ENCODE measurements at places on chromosomes 13 and 19.

GRCh38 chr19:47798904-47799266 is 5.5 kb downstream of the TPRX1 start:
- DNase-seq = peak; percentile 86

DNA sequence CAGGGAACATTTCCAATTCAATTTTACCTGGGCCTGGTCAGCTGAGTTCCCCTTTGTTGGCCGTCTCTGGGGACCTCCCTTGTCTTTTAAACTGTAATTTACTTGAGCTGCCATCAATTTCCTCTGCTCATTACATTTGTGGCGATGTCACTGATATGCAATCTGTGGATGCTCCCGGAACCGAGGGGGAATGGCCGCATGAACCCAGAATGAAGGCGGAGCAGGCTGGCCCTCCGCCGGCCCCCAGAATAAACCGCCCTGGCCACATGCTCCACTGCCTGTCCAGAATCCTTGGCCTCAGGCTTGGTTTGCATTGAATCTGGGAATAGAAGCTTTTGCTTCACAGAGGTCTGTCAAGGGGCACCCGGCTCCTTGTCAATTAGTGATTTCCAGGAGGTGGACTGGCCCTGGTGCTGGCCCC is 276.8 kb downstream of the TEX29 start:
- DNase-seq = no peak

GRCh38 chr13:114025714-114026431 is 52.0 kb upstream of the C13orf46 start:
- DNase-seq = no peak

GRCh38 chr13:46749951-46750350 is 47.0 kb downstream of the ESD start:
- no peak for DNase-seq

GRCh38 chr19:42762789-42763188 is 2.7 kb downstream of the PSG8 start:
- DNase-seq = no peak

GRCh38 chr19:10766049-10766623 is 48.3 kb downstream of the DNM2 start:
- peak; percentile 26 for DNase-seq

- DNase-seq = no peak
Observed at GRCh38 chr13:36875431-36875830, 44.6 kb downstream of the SMAD9 start.

DNA sequence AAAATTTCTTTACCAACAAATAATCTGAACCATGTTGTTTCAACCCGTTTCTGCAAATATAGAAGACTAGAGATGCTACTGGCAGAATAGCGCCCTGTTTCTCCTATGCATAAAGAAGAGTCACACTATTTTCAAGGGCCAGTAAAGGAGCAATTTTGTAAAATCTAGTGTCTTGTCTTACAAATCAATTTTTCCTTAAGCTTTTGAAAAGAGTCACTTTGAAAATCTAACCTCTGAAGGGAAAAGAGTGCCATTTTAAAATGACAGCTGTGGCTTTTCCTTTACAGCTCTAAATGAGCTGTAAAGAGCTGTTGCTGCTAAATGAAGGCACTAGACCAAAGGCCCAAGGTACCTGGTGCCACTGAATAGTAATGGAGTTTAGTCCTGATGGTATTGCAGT is 16.9 kb upstream of the GTF2F2 start:
- no peak for DNase-seq

DNA sequence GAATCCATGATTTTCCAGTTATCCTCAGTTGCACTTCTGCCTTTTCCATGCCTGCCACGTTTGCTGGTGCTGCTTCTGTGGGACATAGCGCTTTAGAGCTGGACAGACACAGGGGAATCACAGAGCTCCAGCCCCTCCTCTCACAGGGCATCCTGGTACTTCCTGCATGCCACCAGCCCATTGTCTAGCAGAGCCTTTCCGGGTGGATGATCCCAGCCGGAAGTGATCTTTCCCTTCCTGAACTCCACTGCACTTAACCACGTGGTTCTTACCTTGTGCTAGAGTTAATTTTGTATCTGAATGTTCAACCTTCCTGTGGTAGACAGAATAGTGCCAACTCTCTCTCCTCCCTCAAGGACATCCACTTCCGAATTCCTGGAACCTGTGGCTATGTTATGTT is 12.6 kb upstream of the OLFM4 start:
- no peak for DNase-seq

GRCh38 chr19:34165295-34165738 is 7.0 kb upstream of the LSM14A start:
- no peak for DNase-seq

GRCh38 chr19:46373491-46374359 is 26.8 kb downstream of the PPP5C start:
- peak; percentile 64 for DNase-seq

DNA sequence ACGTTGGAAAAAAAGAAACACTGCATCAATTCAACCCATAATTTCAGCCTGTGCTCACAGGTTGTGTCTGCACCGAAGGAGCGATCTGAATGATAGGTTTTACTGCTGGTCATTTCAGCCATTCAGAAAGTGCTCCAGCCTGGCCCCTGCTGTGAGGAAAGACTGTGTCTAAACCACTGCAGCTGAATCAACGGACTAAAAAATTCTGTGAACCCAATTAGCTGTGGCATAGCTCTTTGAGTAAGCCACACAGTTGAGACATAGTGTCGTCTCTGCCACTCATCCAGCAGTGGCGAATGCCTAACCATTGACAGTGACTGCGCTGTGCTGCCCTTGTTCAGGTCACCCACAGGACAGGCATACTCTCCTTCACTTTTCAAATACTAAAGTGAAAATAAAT is 179.8 kb downstream of the COG6 start:
- DNase-seq = no peak

DNA sequence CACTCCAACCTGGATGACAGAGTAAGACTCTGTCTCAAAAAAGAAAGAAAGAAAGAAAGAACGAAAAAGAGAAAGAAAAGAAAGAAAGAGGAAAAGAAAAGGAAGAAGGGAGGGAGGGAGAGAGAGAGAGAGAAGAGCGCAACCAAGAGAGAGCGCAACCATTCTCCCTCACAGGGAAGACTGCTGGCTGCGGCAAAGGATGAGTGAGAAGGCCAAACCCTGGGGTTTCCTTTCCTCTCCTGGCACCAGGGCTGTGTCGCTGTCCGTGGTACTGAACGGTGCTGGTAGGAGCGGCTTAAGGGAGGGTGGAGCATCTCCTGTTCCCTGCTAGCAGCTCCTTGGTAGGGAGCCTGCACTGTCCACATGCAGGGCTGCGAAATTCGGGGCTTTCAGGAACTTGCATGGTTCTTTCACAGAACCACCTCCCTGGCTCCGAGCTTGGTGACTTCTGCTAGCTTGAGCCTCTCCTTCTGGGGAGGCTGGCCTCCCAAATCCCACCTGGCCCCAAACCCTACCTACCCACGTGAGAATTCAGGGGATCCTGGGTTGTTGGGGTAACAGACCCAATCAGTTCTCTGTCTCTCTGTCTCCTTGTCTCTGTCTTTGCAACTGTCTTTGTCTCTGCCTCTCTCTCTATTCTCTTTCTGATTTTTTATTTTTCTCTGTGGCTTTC is 51.1 kb upstream of the ZNRF4 start:
- peak; percentile 49 for DNase-seq

DNA sequence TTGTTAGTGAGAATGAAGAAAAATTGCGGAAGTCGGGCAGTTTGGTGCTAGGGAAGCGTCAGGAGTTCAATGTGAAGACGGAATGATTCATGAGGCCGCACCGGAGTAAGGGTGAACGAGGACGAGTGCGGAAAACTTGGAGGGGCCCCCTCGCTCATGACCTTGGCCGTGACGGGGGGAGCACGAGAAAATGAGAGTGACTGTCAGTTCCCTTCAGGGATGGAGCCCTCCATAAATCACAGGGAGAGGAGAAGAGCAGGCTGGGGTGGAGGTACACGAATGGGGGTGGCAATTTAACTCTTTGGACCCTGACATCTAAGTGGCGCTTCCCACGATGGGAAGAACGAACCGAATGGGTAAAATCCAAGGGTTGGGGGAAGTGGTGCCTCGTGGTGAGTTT is 486.4 kb downstream of the TSHZ3 start:
- DNase-seq = no peak

DNA sequence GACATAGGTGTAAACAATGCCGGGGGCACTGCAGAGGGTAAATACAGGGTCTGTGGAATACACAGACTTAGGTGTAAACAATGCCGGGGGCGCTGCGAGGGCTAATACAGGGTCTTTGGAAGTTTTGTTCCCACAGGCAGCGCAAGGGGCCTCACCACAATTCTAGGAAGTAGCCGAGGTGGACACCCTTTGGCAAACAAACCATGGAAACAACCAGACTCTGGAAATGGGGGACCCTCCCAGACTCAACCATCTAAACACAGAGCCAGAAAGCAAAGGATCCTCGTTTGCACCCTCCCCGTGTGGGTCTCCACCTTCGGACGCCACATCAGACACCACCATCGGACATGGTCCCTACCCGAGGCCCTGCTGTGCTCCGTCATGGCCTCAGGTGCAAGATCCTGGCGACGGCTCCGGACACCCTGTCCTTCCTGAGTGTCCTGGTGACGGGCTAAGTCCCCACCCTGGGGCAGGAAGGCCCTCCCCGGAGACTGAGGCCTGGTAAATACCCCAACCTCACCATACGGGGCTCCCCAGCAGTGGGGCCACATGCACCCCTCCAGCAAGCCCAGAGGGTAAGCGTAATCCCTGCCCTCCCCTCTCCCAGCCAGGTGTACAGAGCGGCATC is 16.7 kb upstream of the PLPP2 start:
- DNase-seq = peak; percentile 24

DNA sequence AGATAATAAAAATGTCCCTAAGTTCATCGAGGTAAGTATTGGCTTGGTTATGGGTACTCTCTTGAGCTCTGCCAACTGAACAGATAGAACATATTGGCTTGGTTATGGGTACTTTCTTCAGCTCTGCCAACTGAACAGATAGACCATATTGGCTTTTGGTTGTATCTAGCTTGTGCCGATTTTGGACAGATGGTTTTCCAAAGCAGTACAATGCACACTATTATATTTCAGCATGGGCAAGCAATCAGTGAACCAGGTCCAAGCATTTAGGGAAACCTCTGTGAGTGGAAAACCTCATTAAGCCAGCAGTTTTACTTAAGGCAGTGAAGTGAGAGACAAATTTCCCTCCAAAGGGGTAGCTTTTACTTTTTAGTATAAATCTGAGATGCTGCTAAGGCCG is 1440.5 kb upstream of the SPRY2 start:
- no peak for DNase-seq

- no peak for DNase-seq
Observed at GRCh38 chr19:51800473-51801244, 5.7 kb downstream of the FPR3 start.

DNA sequence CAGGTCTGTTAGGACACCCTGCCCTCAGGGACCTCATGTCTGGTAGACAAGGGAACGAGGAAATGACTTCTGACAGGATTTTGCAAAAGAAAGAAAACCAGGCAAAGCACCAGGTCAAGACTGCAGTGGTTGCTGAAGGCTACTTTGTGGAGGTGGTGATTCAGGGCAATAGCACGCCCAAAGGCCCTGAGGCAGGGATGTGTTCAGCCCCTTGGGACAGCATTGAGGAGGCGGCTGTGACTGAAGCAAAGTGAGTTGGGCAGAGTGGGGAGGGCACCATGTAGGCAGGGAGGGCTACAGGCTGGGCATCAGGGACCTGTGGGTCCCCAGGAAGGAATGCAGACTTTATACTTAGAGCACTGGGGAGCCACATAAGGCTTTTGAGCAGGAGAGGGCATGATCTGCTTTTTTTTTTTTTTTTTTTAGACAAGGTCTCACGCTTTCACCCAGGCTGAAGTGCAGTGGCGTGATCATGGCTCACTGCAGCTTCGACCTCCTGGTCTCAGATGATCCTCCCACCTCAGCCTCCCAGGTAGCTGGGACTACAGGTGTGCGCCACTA is 10.8 kb upstream of the HOMER3 start:
- DNase-seq = no peak

DNA sequence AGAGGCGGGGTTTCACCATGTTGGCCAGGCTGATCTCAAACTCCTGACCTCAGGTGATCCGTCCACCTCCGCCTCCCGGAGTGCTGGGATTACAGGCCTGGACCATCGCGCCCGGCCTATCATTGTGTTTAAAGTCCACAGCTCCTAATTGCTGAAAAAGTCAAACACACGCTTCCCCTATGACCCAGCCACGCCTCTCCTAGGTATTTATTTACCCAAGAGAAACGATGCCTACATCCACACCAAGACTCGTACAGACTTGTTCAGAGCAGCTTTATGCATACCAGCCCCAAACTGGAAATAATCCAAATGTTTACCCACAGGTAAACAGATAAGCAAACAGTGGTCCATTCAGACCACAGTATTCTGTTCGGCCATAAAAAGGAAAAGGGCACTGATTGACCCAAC is 15.1 kb downstream of the ZNRF4 start:
- DNase-seq = no peak

GRCh38 chr13:95924389-95924994 is 128.7 kb downstream of the UGGT2 start:
- DNase-seq = peak; percentile 18

DNA sequence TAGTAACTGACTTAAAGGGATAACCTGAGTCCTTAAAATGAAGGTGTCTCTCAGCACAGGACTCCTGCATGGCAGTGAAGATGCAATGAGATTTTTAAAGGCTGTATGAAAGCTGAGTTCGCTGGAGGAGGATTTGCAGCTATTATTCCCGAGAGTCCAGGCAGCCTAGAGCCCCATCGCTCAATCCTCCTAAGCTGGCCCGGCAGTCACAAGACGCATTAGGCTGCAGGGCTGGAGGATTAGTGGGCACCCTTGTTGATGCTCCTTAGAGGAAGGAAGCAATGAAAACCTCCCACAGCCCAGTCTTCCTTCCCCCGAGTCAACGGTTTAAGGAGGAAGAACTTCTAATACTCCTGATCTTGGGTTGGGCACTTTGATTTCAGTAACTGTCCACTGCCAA is 239.5 kb downstream of the EFNB2 start:
- peak; percentile 69 for DNase-seq

DNA sequence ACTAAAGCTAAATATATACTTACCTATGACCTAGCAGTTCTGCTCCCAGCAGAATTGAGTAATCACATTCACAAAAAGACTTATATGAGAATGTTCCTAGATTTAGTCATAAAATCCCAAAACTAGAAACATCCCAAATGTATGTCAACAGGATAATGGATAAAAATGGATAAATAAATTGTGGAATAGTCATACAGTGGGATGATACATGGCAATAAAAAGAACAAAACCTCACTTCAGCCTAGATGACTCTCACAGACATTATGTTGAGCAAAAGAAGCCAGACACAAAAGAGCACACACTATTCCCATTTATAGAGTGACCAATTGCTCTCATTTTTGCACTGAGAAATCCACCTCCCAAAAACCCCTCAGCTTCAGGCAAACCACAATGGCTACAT is 352.4 kb upstream of the HTR2A start:
- no peak for DNase-seq

GRCh38 chr19:56266051-56266450 is 6.5 kb upstream of the EDDM13 start:
- peak; percentile 69 for DNase-seq

GRCh38 chr19:13022859-13023636 is 27.8 kb downstream of the NFIX start:
- DNase-seq = peak; percentile 75

- no peak for DNase-seq
Observed at GRCh38 chr13:76286178-76286577, 600.0 kb downstream of the KCTD12 start.

Measured in D341Med (cell line).